ENCODE measurements at places on chromosomes 6 and 20.

DNA sequence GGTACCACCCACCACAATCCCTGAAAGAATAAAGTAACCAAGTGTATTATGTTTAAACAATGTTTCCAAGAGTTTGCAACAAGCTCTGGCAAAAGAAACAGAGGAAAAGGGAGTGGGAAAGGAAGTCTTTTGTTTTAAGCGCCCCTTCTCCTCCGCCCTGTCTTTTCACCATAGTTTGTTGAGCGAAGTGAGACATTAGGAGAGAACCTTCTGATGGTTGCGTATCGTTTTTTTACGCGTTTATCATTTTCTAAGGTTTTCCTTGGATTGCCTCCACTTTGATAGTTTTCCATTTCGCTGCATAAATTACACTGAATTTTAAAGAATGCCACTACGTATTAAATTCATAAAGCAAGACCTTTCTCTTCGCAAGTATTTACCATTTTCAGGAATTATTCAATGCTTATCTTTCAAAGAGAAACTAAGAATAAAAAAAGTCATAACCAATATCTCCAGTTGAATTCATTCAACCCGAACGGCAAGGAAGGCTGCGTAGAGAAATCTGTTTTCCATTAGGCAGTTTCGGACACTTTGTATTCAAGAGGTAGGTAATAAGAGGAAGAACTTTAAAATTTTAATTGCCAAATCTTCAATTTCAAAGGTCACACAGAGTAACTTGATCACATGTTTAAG lies 920 bp upstream of the EPHA7 start:
- no peak for DNase-seq

GRCh38 chr6:73695619-73696421 lies at the start of gene CD109:
CD109 (plus strand) TSS chr6:73696203; CDS start chr6:73696216, 13 bp downstream.
- DNase-seq = peak; percentile 43

- DNase-seq = no peak
These were observed 219.1 kb downstream of the PHACTR1 start for GRCh38 chr6:12935637-12936036.

- DNase-seq = no peak
These were observed 115.9 kb upstream of the BMP2 start for GRCh38 chr20:6651561-6651960.

- DNase-seq = no peak
These were observed 152.2 kb downstream of the BACH2 start for GRCh38 chr6:90144396-90144795.

- no peak for DNase-seq
These were observed 21.0 kb upstream of the IYD start for GRCh38 chr6:150347845-150348244.

- no peak for DNase-seq
These were observed 23.2 kb upstream of the AHI1 start for GRCh38 chr6:135520781-135521180.

- DNase-seq = no peak
These were observed 10.5 kb upstream of the TOX2 start for GRCh38 chr20:43903953-43904826.

- DNase-seq = no peak
These were observed 14.6 kb downstream of the DEF6 start for GRCh38 chr6:35312076-35312800.

GRCh38 chr6:133242637-133243585 lies 1.8 kb downstream of the EYA4 start:
- no peak for DNase-seq

DNA sequence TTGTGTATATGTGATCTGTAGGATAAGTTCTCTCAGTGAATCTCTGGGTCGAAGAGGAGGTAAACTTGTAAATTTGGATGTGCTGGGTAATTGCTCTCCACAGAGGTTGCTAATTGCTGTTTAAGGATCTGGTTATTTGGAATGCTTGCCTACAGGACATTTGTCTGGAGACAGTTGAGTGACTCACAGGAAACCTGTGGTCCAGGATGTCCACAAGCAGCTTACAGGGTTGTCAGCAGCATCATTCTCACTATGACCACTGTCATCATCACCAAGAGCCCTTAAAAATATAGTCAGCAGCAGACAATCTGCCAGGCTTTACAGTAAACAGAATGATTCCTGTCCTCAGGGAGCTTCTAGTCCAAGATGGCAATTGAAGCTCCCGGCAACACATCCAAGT lies 31.2 kb upstream of the KCNK5 start:
- DNase-seq = no peak

- no peak for DNase-seq
These were observed 7.9 kb upstream of the WFDC10A start for GRCh38 chr20:45621593-45621992.

- peak; percentile 23 for DNase-seq
These were observed 23.0 kb upstream of the IL17A start for GRCh38 chr6:52162940-52163908.

All from erythroblast (primary cell).